Breast epithelium (tissue), 4 donors: ENCODE measurements at places on chromosomes 7 and 10. TPM values are rescaled to one million over a fixed set of nuclear protein-coding genes. Genes with fewer than 3 reads are reported as not detected.

- no peaks in the 10 kb centered on the region for H3K36me3 ChIP-seq
- DNase-seq: peak; percentile 25
- no peaks in the 10 kb centered on the region for H3K27me3 ChIP-seq
- no peak overlapping the region for H3K27ac ChIP-seq
Observed at GRCh38 chr7:158023681-158024350, 563.8 kb downstream of the PTPRN2 start.

Gene TBC1D12
- 27.2 TPM for total RNA-seq

Gene TMEM270
- total RNA-seq: not detected

Gene IDI1
- 26.2 TPM for total RNA-seq

Gene PDGFA
- 31.2 TPM for total RNA-seq
